Activated B cell treated with CpG ODN at 0.5 μM for 24 hours (primary cell): ENCODE measurements at places on chromosomes 7 and 10.
A peak's percentile ranks its signal among the peaks of the same experiment; 100 is the strongest.

DNA sequence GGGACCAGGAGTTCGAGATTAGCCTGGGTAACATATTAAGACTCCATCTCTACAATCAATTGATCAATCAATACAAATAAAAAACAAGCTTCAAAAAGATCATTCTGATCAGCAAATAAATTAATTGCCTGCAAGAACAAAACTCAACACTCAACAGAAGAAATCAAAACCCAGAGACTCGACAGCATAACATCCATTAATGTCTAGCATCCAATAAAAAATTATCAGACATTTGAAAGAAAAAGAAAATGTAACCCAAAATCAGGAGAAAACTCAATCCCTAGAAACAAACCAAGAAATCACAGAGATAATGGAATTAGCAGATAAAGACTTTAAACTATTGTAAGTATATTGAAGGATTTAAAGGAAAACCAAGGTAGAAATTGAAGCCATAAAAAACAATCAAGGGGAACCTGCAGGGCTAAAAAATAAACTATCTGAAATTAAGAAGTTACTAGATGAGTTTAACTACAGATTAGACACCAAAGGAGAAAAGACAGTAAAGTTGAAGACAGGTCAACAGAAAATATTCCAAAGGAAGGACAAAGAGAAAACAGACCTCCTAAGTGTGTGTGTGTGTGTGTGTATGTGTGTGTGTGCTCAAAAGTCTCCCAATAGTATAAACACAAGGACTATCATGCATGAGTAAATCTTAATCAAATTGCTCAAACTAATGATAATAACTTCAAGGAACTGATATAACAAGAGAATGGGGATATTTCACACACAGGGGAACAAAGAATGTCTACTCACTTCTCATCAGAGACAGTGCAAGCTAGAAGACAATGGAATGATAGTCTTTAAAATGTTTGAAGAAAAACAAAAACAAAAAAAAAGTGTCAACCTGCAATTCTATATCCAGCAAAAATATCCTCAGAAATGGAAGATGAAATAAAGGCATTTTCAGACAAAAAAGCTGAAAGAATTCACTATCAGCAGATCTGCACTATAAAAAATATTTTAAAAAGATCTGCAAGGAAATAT is 7.7 kb downstream of the NUDCD3 start:
- peaks cover 81% of the 10 kb centered on the region for H3K36me3 ChIP-seq
- H3K4me3 ChIP-seq = no peak overlapping the region
- H3K4me1 ChIP-seq = peaks cover 40% of the 10 kb centered on the region
- no peaks in the 10 kb centered on the region for H3K27me3 ChIP-seq
- H3K27ac ChIP-seq = no peak overlapping the region

GRCh38 chr10:88805361-88805760 is 2.8 kb downstream of the LIPM start:
- H3K4me3 ChIP-seq = no peak overlapping the region
- H3K4me1 ChIP-seq = peaks cover 5% of the 10 kb centered on the region
- no peak overlapping the region for H3K27ac ChIP-seq
- H3K36me3 ChIP-seq = no peaks in the 10 kb centered on the region

- no peak for DNase-seq
- H3K27me3 ChIP-seq = peaks cover 4% of the 10 kb centered on the region
- peaks cover 2% of the 10 kb centered on the region for H3K4me1 ChIP-seq
- H3K36me3 ChIP-seq = no peaks in the 10 kb centered on the region
- no peak overlapping the region for H3K4me3 ChIP-seq
These were observed 31.8 kb upstream of the TMEM273 start for GRCh38 chr10:49220031-49220430.

GRCh38 chr10:121678631-121679174 is 80.5 kb upstream of the FGFR2 start:
- H3K36me3 ChIP-seq = no peaks in the 10 kb centered on the region
- no peaks in the 10 kb centered on the region for H3K4me1 ChIP-seq
- DNase-seq = no peak
- no peak overlapping the region for H3K27ac ChIP-seq

GRCh38 chr7:148561099-148561498 is 29.5 kb upstream of the C7orf33 start:
- H3K27ac ChIP-seq = no peak overlapping the region
- H3K36me3 ChIP-seq = no peaks in the 10 kb centered on the region
- no peak for DNase-seq

DNA sequence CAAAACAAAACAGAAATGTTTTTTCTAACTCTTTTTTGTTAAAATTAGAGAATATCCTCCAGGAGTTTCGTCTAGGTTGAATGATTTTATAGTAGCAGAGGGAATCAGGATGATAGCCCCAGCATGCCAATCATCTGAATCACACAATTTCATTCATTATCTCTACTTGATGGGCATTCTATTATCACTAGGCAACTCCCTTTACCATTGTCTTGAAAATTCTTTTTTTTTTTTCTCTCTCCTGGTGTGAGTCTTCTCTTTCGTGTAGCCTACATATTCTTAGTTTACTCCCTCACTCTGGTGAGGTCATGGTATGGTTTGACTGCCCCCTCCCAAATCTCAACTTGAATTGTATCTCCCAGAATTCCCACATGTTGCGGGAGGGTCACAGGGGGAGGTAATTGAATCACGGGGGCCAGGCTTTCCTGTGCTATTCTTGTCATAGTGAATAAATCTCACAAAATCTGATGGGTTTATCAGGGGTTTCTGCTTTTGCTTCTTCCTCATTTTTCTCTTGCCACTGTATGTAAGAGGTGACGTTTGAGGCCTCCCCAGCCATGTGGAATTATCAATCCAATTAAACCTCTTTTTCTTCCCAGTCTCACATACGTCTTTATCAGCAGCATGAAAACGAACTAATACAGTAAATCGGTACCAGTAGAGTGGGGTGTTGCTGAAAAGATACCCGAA is 105.0 kb downstream of the OTUD1 start:
- peaks cover 26% of the 10 kb centered on the region for H3K4me1 ChIP-seq
- peaks cover 6% of the 10 kb centered on the region for H3K27me3 ChIP-seq
- H3K27ac ChIP-seq = no peak overlapping the region

DNA sequence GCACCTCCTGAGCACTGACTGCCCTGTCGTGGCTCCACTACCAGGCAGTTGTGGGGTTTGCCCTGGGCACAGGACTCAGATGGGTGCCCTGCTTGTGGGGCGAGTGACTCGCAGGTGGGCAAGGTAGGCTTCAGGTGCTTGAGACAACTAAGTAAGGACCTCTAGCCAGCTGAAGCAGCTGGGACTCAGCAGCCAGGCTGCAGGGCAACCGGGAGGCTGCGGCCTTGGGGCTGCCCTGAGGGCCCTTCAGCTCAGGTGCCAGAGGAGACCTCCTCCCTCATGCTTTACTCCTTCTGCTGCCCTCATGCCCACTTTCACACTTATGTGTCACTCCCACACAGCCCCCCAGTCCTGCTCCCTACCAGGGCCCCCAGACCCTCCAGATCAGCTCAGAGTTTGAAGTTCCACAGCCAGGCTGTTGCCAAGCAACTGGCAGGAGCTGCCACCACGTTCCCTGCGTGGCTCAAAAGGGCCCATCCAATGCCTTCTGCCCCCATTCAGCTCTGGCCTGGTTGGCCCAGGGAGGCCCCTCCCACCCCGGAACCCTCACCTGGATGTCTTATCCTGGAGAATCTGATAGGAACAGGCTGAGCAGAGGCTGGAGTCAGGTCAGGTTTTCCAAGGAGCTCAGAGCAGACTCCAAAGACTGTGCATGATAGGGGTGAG is 10.0 kb downstream of the TLX1 start:
- H3K27ac ChIP-seq = no peak overlapping the region
- no peak for DNase-seq
- H3K4me3 ChIP-seq = no peak overlapping the region
- no peaks in the 10 kb centered on the region for H3K36me3 ChIP-seq
- H3K27me3 ChIP-seq = peaks cover 72% of the 10 kb centered on the region

- peaks cover 57% of the 10 kb centered on the region for H3K27me3 ChIP-seq
- peak overlapping the region; percentile 77 for H3K4me3 ChIP-seq
- DNase-seq = no peak
- H3K27ac ChIP-seq = peak overlapping the region; percentile 70
- peaks cover 32% of the 10 kb centered on the region for H3K4me1 ChIP-seq
These were observed 6.2 kb downstream of the GATA3 start for GRCh38 chr10:8060704-8061121.

GRCh38 chr7:30112103-30112713 is 22.6 kb upstream of the MTURN start:
- H3K27ac ChIP-seq = no peak overlapping the region
- no peaks in the 10 kb centered on the region for H3K27me3 ChIP-seq
- DNase-seq = no peak
- no peaks in the 10 kb centered on the region for H3K36me3 ChIP-seq
- H3K4me1 ChIP-seq = peaks cover 8% of the 10 kb centered on the region

- DNase-seq = no peak
- H3K4me1 ChIP-seq = peaks cover 82% of the 10 kb centered on the region
- H3K27ac ChIP-seq = peak overlapping the region; percentile 83
These were observed 20.8 kb downstream of the VSIR start for GRCh38 chr10:71752391-71753090.

GRCh38 chr10:57338823-57339558 is 928.7 kb downstream of the IPMK start:
- no peaks in the 10 kb centered on the region for H3K27me3 ChIP-seq
- H3K4me3 ChIP-seq = no peak overlapping the region
- H3K27ac ChIP-seq = no peak overlapping the region
- H3K36me3 ChIP-seq = no peaks in the 10 kb centered on the region
- no peak for DNase-seq

GRCh38 chr10:59896191-59896590 is 10.2 kb downstream of the CCDC6 start:
- DNase-seq = no peak
- H3K4me3 ChIP-seq = no peak overlapping the region
- peaks cover 82% of the 10 kb centered on the region for H3K4me1 ChIP-seq

- H3K36me3 ChIP-seq = peaks cover 65% of the 10 kb centered on the region
- H3K4me3 ChIP-seq = no peak overlapping the region
- H3K27me3 ChIP-seq = no peaks in the 10 kb centered on the region
- H3K27ac ChIP-seq = peak overlapping the region; percentile 30
These were observed 8.4 kb downstream of the GIGYF1 start for GRCh38 chr7:100685631-100686145.

DNA sequence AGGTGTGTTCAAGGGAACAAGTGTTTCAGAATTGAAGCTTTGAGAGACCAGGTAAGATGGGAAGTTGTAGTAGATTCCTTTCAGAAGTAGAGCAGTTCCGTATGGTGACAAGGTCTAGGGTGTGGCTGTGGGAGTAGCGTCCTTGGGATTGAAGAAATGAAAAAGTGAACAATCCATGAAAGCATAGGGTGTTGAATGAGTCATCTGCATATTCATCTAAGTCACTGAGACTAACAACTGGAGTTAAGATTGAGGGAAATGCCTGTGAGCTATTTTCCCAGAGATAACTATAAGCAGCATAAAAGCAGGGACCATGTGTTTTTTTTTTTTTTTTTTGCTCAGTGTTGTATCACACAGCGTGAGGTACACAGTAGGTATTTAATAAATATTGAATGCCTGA is 134.8 kb downstream of the PHTF2 start:
- H3K27me3 ChIP-seq = no peaks in the 10 kb centered on the region
- no peak for DNase-seq
- H3K27ac ChIP-seq = peak overlapping the region; percentile 5
- H3K36me3 ChIP-seq = peaks cover 23% of the 10 kb centered on the region
